Stimulated activated CD8-positive, alpha-beta memory T cell treated with anti-CD3 and anti-CD28 coated beads, Interleukin-2, amount 100 ng/mL, for 48 hours (primary cell): ENCODE measurements at places on chromosomes 12 and 14.

DNA sequence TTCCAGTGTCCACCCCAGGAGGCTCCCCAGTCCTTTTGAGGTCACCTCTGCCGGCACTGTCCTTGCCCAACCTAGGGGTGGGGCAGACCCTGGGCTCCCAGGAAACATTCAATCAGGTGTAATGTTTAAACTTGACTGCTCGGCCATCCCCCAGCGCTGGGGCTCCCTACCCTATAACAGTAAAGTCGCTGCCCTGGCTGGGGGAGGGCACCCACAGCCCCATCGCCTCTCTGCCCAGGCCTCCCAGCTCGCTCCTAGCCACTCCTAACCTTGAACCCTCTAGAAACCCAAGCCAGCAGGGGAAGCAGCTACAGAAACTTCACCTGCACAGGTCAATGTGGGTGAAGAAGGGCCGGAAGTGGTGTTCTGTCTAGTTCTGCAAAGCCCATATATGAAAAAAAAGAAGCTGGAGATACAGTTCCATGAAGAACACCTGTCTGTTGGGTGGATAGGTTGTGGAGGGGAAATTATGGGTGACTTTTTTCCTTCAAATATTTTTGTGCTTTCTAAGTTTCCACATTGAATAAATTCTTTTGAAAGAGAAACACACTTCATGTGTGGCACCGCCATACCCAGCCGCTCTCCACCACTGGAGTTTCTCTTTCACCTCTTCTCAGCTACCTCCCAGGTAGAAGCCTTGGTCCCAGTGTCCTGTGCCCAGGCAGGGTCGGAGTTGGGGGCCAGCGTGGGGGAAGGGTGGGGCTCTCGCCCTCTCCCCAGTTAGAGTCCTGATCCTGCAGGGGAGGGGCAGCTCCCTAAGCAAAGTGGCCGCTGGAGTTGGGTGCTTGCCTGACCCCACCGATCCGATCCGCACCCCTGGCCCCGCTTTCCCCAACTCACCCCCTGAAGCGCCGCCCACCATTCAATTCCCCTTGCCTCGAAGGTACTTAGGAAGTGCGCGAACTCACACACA, 1.1 kb downstream of the CLMN start:
- no peak for DNase-seq

DNA sequence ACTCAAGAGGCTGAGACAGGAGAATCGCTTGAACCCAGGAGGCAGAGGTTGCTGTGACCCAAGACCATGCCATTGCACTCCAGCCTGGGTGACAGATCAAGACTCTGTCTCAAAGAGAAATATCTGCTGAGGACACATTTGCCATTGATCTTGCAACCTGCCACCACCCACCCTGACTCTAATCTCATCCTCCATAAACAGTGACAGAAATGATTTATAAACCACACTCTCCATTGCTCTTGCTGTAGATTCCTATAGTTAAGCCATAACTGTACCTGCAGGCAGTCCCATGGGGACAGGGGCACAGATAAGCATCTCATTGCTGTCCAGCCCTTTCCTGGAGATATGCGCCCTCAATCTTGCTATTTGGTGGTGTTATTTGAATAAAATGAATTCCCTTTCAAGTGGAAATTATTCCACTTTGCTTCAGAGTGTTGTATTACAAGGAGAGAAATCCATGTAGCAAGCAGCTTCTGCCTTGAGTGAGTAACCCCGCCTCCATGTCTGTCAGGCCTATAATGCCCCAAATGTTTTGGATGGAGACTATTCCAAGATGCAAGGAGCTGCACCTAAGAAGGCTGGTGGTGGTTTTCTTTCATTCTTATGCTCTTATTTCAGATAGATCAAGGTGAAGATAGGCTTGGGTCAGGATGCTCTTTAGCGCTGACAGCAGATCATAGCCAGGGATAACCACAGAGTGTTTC, 3.0 kb upstream of the ZDHHC22 start:
- no peak for DNase-seq

- no peak for DNase-seq
Observed at GRCh38 chr12:6375269-6376078, at the start of gene SCNN1A. Gene SCNN1A (minus strand): TSS chr12:6375563. CDS start chr12:6374783, 780 bp downstream.

DNA sequence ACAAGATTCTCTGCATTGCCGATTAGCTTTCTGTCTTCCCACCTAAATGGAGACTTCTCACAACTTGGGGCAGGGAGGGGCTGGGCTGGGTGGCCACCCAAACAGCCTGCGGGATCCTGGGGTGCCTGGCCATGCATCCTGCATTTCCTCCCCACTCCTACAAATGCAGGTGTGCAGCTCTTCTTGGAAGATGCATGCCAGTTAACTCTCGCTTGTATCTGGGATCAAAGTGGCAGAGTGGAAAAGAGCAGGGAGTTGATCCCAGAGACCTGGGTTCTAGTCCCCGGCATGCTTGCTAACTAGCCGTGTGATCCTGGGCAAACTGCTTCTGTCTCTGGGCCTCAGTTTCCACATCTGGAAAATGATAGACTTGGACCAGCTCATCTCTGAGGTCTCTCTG, 136.6 kb downstream of the TSPAN9 start:
- no peak for DNase-seq

- no peak for DNase-seq
Observed at GRCh38 chr12:104596134-104596799, 139.5 kb downstream of the CHST11 start.

DNA sequence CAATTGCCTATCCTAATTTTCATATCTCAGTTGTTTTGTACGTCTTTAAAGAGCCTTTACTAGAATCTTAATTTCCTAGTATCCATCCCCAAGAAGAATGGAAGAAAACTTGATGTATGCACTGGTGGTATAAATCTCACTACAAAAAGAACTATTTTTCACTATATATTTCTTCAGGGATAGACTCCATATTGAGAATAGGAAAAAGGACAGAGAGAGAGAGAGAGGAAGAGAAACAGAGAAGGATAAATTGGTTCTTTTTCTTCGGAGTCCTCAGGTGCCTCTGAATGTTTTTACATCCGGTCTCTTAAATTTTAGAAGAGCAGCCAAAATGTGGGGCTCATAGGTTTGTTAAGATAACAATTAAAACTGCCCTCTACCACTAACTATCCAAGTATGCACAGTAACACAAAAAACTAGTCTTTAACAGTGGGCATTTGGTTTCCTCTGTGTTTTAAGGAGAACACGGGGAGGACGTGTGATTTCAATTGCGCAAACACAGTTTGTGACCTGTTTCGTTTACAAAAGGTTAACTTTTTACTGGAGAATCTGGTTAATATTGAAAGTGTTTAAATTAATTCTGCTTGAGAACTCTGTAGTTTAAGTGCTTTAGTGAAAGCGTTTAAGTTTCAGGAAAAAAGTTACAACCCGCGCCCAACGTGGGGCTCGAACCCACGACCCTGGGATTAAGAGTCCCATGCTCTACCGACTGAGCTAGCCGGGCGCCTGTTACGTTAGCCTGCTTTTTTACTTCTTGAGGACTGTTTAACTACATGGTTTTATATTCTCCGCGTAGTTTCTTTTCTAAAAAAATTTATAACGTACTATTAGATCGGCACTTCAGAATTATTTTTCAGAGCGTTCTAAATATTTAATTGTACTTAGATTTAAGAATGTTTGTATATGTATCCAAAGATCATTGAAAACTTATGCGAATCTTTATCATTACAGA, 5.1 kb upstream of the PSMA3 start:
- DNase-seq, result peak; percentile 51

DNA sequence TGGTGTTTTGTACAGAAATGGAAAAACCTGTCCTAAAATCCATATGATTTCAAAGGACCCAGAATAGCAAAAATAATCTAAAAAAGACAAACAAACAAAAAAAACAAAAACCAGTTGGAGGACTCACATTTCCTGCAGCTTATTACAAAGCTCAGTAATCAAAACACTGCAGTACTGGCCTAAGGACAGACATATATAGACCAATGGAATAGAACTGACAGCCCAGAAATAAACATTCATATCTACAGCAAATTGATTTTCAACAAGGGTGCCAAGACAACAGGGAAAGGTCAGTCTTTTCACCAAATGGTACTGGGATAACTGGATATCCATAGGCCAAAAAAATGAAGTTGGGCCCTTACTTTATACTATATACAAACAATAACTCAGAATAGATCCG, 55.0 kb downstream of the TAOK3 start:
- no peak for DNase-seq

GRCh38 chr12:6961278-6961694, 9.2 kb downstream of the PHB2 start:
- peak; percentile 90 for DNase-seq

GRCh38 chr14:88614218-88614907, 51.5 kb downstream of the ZC3H14 start:
- DNase-seq, result no peak

- no peak for DNase-seq
Observed at GRCh38 chr14:104689881-104690711, 678 bp downstream of the INF2 start.

GRCh38 chr14:64764641-64765520, 60.7 kb downstream of the PLEKHG3 start:
- peak; percentile 51 for DNase-seq

DNA sequence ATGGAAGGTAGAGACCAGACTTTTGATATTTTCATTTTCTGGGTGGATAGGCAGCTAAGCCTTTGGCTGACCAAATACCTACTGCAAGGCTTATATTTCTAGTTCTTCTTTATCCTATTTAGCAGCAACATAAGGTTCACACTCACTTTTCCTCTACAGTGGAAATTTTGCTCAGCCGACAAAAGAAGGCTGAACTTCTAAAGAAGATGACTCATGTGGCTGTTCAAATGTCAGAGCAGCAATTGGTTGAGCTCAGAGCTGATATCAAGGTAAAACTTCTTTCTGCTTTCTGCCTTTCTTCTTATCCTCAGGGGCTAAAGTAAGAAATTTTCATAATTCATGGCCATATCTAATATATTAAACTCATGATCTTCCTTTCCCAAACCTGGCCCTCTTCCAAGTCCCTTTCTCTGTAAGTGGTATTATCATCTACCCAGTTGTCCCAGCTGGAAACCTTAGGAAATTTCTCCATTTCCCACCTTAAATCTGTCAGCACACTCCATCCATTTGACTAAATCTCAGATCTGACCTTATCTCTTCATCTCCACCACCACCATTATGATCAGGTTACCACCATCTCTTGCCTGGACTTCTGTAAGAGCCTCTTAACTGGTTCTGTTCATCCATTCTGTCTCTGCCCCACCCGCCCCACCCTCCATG, 19.8 kb upstream of the KCNH3 start:
- no peak for DNase-seq

- DNase-seq, result no peak
Observed at GRCh38 chr12:131637986-131638385, 72.9 kb upstream of the SFSWAP start.

DNA sequence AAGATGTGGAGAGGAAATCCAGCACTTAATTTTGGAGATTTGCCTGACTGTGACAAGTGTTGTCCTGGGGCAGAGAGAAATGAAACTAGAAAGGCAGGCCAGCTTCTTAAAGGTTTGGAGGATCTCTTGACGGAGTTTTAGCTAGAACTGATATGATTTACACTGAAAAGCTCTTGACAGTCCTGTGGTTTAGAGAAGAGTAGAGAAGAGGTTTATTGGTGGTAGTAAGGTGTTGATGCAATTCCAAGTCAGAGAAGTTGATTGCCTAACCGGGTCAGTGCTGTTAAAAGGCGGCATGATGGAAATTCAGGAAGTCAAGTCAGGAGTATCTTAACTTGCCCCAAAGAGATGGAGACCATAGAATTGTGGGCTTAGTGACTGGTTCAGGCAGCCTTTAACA, 89.0 kb upstream of the TRAF3 start:
- no peak for DNase-seq

GRCh38 chr12:90515199-90516175, 439.5 kb downstream of the CCER1 start:
- no peak for DNase-seq

DNA sequence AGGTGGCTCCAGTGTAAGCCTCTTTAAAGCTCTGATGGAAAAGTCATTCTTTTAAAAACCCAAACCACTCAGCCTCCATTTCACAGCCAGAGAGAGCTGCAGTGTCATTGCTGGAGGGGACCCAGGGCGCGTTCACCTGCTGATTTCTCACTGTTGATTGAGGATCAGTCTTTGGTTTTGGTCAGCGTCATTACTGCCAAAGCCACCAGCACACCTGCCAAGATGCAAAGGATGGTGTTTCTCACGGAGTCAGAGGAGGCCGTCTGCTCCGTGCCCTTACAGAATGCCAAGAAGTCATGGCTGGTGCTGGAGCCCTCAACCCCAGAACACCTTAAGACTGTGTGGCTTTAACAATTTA, 32.8 kb upstream of the BATF start:
- no peak for DNase-seq

- no peak for DNase-seq
Observed at GRCh38 chr14:24436355-24437019, 6.1 kb downstream of the SDR39U1 start.

DNA sequence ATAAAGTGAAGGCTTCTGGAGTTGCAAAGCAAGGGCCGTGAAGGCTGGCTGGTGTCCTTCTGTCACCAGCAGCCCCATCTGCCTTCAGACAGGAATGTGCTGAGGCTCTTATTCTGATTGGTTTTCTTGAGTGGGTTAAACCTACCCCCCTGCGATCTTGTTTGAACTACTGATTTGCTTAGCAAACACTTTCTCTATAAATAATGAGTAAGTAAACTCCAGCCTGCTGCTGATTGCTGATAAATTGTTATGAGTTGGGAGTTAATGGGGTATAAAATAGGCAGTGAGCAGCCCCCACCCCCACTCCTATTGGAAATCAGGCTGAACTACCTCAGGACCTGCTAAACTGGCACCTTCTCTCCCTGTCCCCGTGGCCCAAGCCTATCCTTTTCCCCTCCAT, 146.1 kb upstream of the NOS1 start:
- DNase-seq, result no peak

DNA sequence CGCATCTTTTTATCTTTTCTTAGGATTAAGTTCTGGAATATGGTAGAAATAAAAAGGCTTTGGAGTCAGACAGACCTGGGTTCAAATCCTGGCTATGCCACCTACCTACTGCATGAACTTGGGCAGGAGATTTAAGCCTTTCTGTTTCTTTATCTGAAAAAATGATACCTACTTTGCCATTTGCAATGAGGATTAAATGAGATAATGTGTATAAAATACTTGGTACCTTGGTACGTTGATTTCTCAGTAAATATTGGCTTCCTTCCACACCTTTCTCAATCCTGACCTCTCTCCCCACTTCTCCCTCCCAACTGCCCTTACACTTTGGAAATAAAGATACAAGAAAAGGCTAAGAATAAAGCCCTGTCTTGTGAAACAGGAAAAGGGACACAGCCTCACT, 172.6 kb downstream of the PAX9 start:
- no peak for DNase-seq

- DNase-seq, result no peak
Observed at GRCh38 chr14:75959031-75959430, 22.8 kb downstream of the TGFB3 start.

DNA sequence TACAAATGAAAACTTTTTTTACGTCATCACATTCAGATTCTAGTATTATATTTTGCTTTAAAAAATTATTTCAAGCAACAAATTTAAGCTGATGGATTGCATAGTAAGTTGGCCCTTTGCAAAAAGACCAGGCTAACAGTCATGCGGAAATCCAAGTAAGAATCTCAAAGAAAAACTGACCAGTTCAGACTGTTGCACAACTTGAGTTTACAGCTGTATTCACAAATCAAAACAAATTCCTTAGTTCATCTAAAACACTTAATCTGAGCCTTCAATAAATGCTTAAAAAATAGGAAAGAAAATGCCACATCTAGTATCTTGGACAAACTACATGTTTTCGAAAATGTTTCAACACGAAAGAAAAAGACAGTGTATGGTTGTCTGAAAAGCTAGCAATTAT, 847 bp downstream of the CCDC59 start:
- no peak for DNase-seq

GRCh38 chr12:92022093-92022492, 123.6 kb downstream of the BTG1 start:
- DNase-seq, result no peak
